ENCODE measurements at places on chromosomes 6 and 20. TPM values are rescaled to one million over a fixed set of nuclear protein-coding genes. Genes with fewer than 3 reads are reported as not detected.
A peak's percentile ranks its signal among the peaks of the same experiment; 100 is the strongest.

DNA sequence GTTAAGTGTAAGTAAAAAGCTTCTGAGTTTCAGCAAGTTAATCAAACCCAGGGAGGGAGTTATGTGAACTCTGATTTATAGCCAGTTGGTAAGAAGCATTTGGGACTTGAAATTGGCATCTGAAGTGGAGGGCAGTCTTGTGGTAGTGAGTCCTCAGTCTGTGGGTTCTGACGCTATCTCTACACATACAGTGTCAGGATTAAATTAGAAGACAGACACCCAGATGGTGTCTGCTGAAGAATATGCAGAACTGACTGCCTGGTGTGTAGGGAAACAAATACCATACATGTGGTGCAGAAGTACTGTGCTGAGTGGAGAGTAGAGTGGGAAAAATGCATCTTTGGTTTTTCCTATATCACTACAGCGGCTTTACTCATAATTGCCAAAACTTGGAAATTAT, 43.5 kb upstream of the PLN start:
- DNase-seq: no peak

GRCh38 chr20:57761413-57761734, 51.6 kb upstream of the PMEPA1 start:
- DNase-seq: no peak

DNA sequence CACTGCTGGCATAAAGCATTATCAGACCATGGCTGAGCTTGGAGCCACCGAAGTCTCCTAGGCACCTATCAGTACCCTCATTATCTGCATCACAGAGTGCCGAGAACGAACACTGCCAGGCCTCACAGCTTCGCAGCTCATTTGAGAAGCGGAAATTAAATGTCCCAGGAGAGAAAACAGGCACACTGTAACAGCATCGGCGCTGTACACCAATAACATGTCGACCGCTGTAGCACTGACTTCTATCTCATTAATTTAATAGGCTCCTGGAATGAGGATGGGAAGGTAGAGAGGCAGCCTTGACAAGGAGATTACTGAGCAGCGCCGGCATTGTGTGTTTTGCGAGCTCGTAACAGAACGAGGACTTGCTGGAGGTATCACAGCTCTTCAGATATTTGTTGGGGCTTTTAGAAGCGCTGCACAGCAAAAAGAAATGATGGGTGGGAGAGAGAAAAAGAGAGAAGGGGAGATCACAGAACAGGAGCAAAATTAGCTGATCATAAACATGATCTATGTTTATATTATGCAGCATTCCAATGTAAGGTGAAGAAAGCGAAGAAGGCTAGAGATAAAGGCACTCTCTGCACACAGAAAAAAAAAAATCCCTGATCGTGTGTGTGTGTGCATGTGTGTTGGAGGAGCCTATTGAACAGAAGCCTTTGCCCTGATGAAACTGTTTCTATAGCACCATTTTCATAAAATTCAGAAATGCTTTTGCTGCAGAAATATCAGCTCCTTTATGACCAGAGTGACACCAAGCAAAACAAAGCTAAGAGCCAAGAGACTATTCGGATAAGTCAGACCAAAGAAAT, 29.2 kb downstream of the ID4 start:
- DNase-seq: no peak

- DNase-seq: peak; percentile 8
Measured at GRCh38 chr6:63509652-63510352, 62.5 kb upstream of the LOC128125822 start.

DNA sequence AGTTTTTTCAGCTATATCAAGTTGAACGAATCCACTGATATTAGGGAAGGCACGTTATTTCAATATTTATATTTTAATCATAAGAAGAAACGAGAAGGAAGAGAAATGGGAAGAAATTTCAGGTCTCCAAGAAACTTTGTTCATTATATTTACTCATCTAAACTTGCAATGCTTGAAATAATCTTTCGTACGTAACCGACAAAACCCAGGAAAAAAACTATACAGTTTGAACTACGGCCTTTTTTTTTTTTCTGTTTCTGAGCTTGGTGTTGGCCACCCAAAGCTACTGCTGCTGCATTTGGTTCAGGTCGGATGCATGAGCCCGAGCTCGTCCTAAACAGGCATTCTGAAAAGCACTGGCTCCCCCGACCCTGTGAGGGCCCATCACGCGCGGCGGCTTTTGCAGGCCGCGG, 548 bp downstream of the PERP start:
- DNase-seq: no peak

DNA sequence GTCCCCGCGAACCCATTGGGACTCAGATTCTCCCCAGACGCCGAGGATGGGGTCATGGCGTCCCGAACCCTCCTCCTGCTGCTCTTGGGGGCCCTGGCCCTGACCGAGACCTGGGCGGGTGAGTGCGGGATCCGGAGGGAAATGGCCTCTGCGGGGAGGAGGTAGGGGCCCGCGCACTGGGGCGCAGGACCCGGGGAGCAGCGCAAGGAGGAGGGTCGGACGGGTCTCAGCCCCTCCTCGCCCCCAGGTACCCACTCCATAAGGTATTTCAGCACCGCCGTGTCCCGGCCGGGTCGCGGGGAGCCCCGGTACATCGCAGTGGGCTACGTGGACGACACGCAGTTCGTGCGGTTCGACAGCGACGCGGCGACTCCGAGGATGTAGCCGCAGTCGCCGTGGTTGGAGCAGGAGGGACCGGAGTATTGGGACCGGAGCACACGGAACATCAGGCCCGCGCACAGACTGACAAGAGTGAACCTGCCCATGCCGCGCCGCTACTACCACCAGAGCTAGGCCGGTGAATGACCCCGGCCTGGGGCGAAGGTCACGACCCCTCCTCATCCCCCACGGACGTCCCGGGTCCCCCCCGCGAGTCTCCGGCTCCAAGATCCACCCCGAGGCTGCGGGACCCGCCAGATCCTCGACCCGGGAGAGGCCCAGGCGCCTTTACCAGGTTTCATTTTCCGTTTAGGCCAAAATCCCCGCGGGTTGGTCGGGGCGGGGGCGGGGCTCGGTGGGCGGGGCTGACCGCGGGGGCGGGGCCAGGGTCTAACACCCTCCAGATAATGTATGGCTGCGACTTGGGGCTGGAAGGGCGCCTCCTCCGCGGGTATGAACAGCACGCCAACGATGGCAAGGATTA, 15.7 kb upstream of the HLA-A start:
- peak; percentile 44 for DNase-seq

- no peak for DNase-seq
Measured at GRCh38 chr6:81708113-81708699, 44.3 kb downstream of the TENT5A start.

- DNase-seq: no peak
Measured at GRCh38 chr20:53580376-53581111, 13.1 kb downstream of the ZNF217 start.

DNA sequence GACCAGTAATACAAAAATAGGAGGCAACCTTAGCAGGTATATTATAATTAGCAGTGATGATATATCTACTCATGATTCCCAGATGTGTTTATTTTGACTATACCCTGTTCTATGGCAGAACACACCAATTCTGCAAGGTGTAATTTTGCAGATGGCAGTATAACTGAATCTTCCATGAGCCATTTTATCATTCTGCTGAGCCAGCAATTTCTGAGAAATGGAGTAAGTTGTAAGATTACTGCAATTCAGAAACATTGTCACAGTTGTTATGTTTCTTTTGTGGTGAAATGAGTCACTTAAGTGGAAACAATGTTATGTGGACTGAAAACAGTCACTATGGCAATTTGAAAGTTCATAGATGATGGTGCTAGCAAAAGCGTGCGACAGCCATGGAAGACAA, 63.7 kb upstream of the RIMS1 start:
- DNase-seq: no peak

DNA sequence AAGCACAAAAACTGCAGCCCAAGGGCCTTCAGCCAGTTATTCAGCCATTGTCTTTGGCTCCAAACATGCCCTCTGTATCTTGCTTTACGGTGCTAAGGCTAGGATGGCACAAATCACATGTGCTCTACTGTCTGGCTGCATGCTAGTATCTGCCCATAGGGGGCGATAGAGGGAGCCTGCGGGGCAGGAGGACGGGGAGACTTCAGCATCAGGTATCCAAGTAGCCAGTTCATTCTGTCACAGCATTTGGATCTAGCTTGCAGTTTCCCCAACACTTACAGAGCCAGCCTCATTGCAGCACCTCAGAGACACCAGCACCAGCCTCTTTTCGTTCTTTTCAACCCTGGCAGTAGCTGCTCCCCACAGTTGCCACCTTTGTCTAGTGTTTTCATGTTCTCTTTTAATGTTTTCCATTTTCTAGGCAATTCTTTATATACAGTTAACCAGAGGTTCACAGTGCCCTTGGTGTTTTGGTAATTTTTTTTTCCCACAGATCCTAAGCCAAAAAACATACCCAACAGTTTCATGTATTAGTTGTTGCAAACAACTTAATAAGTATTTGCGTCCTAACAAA, 705.9 kb downstream of the PTPRT start:
- no peak for DNase-seq

DNA sequence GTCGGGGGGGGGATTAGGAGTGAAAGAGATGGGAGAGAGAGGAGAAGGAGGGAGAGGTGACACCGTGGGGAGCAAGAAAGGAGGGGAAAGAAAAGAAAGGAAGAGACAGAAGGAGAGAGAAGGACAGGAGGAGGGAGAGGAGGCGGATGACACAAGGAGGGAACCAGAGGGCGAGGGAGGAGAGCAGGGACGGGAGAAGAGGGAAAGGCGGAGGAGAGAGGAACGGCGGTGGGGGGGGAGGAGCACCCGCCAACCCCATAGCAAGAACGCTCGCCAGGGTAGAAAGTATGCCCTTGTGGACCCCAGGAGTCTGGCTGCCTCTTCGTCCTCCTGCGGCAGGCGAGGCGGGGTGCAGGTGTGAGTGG, 4.5 kb upstream of the INSM1 start:
- DNase-seq: no peak

DNA sequence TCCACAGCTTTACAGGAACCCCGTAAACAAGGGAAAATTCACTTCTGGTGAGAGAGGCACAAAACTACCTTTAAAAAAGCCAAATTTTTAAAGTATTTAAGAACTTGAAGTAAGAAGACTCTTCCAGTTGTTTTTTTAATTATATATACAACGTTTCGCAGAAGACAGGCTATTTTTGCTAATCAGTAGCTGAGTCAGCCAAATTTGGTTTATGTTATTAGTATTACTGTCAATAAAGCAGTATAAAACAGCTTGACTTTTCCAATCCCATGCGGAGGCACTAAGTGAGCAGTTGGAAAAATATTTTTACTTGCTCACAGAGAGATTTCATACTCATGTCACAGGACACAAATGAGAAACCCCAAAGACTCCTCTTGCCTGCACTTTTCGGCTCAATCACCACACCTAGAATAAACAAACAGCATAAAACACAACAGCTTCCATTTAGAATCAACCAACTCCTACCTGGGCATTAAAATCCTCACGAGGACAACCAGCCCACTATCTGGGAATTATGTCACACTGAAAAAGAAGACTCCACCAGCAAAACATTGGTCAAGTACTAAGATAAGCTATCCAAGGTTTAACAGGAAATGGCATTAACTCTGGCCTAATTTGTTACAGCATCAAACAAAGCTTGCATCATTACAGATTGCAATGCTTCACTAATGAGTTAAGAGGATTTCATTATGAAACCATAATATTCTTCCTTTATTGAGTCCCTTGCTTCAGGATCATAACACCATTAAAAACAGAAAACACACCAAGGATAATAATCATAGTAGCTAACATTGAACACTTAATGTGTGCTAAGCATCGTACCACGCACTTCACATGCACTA, 26.3 kb downstream of the ELOVL5 start:
- no peak for DNase-seq

GRCh38 chr6:167056370-167056769, 57.2 kb downstream of the CEP43 start:
- no peak for DNase-seq

DNA sequence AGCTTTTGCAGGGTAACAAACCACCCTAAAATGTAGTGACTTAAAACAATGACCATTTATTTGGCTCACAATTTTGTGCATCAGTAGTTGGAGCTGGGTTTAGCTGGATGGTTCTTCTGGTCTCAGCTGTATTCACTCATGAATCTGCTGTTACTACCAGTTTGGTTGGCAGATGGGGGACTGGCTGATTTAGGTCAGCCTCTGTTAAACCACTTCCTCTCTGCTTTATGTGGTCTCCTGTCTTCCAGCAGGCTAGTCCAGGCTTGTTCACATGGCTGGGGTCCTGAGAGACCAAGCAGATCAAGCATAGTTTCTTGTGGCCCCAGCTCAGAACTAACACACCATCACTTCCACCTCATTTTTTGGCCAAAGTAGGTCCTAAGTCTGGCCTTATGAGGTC, 67.2 kb upstream of the LAMP5 start:
- DNase-seq: no peak

DNA sequence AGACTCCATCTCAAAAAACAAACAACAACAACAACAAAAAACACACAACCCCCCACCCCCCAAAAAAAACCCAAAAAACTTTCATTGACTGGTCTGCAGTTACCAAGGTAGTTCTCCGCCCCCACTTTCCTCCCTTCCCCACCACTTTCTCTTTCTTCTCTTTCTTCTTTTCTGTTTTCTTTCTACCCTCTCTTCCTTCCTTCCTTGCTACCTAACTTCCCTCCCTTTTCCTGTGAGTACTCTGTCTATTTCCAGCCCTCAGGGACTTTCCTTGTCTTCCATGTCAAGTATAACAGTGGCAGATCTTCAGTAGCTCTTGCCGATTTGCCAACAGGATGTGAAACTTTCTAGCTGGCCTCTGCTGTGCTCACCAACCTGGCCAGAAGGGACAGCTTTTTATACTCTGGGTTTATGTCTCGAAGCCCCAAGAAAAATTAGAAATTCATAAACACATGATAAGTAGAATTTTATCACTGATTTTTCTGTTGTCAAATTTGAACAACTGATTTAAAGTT, 399.5 kb downstream of the QKI start:
- DNase-seq: no peak

- DNase-seq: no peak
Measured at GRCh38 chr6:116066789-116067188, 6.1 kb upstream of the FRK start.

- no peak for DNase-seq
Measured at GRCh38 chr6:136719280-136720044, 72.8 kb downstream of the MAP3K5 start.

DNA sequence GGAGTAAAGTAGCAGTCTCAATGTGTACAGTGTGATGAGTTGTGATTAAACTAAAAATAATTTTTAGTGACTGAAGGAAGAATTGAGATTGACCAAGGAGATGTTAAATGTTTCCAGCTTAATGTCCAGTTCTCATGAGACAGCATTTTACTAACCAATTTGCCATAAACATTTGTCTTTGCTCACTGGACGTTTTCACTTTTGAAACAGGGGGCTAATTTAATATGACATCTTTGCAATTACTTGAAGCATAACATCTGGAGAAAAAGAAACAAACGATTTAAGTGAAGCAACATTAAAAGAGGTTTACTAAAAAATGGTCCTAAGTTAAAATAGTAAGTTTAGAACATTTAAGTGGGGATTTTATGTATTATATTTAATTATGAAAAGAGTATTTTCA, 443.8 kb downstream of the BCKDHB start:
- DNase-seq: peak; percentile 57

COL20A1 gene
- polyA plus RNA-seq: 0.95 TPM

ZBTB46 gene
- polyA plus RNA-seq: 16.8 TPM

WFDC5 gene
- not detected for polyA plus RNA-seq

ZNF311 gene
- 5.7 TPM for polyA plus RNA-seq

GTF3C6 gene
- polyA plus RNA-seq: 96.4 TPM

SLC17A2 gene
- 1.0 TPM for polyA plus RNA-seq

VIP gene
- polyA plus RNA-seq: 1.4 TPM

KCNK17 gene
- 0.09 TPM for polyA plus RNA-seq

CGA gene
- not detected for polyA plus RNA-seq

FABP7 gene
- 0.22 TPM for polyA plus RNA-seq

NAA20 gene
- 95.9 TPM for polyA plus RNA-seq

NNAT gene
- polyA plus RNA-seq: 64.7 TPM

SLA2 gene
- polyA plus RNA-seq: 0.52 TPM

Measured in renal pelvis (tissue), 12 donors.